Stimulated activated CD8-positive, alpha-beta memory T cell treated with anti-CD3 and anti-CD28 coated beads, Interleukin-2, amount 100 ng/mL, for 1 hour (primary cell): ENCODE measurements at places on chromosomes 16 and 17.
A peak's percentile ranks its signal among the peaks of the same experiment; 100 is the strongest.

DNA sequence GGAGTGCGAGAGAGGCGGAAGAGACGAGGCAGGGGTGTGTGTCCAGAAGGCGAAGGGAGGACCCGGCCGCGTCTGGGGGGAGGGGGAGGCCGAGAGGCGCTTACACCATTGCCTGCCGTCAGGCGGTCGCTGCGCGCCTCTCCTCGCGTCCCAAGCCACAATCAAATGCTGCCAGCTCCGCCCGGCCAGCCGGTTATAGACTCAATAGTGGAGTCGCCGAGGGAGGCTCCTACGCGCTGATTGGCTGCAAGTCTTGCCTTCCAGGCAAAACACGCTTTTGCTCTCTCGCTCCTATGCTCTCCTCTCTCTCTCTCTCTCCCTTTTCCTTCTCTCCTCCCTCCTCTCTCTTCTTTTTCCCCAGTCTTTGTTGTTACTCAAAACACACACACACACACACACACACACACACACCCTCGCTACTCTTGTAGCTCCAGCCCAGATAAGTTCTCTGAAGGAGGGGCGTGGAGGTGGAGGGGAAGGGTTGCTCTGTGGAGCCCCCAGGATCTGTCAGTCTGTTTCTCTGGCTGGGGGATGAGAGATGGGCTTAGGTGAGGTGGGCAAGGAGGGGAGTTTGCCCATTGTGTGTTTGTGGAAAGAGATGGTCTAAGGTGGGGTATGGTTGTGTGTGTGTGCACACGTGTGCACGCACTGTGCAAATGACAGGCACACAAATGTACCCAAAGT, at the start of gene DLX3:
TSS of gene DLX3 (minus strand) at position 170 of the 684 bp plus-strand sequence. CDS start 226 bp downstream, outside the sequence.
- DNase-seq, result no peak

DNA sequence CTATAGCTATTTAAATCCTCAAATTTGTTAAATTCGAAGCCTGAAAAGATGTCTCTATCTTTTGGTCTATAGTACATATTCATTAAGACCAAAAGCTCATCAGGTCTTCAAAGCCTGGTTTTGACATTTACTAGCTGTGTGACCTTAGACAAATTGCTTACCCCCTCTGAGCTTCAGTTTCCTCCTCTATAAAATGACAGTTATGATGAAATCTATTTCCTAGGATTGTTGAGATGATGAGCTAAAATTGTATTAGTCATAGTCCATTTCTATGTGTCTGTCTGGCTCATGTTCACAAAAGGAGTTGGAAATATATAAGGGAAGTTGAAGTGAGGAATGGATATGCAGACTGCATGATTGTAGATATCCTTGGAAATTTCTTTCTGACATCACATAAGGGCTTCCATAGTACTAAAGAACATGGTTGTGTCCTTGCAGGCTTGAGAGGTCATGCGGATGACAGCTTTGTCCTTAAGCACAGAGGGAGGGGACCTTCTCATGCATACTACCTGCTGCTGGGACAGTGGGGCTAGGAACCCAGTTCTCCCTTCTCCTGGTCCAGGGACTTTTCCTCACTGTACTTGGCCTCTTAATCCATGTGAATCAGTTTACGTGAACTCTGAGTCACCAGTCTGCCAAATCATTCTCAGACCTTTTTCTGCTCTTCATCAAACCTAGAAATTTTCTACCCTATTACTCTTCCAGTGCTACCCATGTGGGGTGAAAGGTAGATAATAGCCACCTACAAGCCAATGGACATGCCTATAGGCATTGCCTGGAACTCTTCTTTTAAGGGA, 487.5 kb upstream of the SALL1 start:
- no peak for DNase-seq

GRCh38 chr16:3884398-3884797, 3.9 kb upstream of the CREBBP start:
- DNase-seq, result no peak

DNA sequence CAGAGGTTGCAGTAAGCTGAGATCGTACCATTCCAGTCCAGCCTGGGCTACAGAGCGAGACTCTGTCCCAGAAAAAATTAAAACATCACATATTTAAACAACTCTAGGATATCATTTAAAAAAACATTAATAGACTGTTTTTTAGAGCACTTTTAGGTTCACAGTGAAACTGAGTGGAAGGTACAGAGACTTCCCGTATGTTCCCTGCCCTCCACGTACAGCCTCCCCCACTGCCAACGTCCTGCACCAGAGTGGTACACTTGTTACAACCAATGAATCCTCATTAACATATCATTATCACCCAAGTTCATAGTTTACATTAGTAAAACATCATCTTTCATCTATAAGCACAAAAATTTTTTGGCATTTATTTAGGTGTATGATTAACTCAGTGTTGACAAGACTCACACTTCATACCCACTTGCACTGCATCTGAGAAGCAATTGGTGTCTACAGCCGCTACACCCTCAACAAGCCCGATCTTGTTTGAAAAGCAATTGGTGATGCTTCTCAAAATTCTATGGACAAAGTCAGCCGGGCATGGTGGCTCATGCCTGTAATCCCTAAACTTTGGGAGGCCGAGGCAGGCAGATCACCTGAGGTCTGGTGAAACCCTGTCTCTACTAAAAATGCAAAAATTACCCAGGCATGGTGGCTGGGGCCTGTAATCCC, 39.9 kb upstream of the STH start:
- DNase-seq, result no peak

DNA sequence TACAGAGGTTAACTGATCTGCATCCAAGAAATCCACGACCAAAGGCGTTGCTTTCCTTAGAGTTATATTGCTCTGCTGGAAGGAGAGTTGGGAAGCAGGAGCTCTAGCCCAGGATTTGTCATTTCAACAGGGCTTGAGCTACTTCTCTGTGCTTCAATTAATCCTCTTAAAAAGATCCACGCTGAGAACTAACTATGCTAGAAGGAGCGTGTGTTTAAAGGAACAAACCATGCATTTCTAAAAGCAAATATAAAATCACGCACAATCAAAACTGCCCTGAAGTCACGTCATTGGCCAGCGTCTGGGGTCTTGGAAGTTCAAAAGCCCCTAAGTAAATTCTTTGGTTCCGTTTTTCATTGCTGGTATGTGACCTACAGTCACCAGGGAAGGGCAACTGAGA, 1.1 kb downstream of the ARL6IP1 start:
- no peak for DNase-seq

DNA sequence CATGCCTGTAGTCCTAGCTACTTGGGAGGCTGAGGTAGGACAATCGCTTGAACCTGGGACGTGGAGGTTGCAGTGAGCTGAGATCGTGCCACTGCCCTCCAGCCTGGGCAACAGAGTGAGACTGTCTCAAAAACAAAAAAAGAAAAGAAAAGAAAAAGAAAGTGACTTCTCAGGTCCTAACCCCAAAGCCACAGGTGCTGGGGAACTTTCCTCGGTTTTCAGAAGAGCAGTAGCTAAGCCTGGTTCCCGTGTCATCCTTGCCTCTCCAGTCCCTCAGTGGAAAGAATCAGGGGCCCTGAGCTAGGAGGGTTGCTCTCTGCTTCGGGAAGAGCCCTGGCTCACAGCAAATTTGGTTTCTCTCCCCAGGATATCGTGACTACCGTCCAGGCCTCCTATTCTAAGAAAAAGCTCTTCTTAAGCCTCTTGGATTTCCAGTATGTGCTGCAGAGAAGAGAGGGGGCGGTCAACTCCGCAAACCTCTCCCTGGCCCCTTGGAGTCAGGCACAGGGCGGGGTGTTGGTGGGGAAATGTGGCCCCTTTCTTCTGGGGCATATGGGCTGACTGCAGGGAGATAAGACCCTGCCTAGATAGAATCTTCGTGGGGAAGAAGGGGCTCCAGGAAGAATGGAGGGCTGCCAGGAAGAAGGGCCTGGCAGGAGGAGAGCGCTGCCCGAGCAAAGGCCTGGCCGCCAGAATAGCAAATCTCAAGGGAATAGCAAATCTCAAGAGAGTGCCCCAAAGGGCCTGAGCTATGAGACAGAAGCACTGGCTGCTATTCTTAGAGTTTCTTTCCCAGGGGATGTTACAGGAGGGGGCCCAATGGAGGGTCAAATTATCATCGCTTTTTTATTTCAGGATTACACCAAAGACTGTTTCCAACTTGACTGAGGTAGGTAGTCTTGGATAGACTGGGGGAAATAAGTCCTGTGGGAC, 8.3 kb upstream of the NLRC5 start:
- no peak for DNase-seq

- peak; percentile 28 for DNase-seq
Measured at GRCh38 chr16:31458073-31458843, 1.0 kb upstream of the ARMC5 start.

DNA sequence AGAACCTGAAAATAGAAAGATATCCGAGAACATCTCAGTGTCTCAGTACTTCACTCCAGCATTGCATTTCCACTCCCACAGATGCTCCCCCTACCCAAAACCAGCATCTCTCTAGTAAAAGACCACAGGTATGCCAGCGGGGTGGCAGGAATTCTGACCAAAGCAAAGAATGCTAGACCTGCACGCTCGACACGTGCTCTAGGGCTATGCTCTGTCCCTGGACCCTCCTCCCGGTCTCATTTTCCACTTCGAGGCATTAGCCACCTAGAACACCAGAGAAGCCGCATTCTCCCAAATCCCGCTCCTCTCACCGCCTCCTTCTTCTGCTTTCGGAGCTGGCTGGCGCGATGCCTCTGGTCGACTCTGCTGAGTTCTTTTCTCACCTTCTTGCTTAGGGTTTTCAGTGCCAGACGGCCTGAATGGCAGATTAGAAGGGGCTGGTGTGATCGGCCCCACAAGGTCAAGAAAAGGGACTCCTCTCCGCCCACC, 487 bp downstream of the TSR1 start:
- DNase-seq, result no peak

DNA sequence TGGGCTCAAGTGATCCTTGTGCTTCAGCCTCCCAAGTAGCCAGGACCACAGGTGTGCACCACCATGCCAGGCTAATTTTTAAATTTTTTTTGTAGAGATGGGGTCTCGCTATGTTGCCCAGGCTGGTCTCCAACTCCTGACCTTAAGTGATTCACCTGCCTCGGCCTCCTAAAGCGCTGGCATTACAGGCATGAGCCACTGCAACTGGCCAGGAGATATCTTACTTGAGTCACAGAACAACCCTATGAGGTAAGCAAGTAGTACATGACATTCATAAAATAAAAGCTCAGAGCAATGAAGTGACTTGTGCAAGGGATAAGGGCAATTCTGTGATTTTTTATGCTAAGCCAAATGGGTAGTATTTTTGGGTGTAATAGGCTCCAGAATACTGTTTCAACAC, 57.3 kb downstream of the CDC27 start:
- DNase-seq, result no peak

DNA sequence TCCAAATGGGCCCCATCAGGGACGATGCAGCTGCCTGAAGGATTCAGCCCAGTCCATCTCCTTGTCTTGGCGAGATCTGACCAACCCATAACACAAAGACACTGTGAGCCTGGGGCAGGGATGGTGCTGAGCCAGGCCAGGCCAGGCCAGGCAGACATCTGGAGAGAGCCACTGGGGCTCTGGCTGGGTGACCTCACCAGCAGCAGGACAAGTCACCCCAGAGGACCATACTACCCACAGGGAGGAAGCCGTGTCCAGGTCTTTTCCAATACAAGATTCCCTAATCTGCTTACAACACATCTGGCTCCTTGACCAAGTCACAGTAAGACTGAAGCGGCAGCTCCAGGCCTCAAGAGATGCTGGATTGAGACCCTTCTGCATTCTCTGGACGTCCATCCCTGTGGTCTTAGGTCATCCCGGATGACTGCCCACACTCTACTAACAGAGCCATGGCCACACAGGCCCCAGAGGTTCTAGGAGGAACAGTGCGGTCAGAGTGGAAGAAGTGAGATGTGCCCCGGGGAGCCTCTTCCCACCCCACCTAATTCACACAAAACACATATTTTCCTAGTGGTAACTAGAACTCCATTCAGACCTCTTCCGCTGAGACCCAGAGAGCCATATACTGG, 81.8 kb upstream of the RCVRN start:
- DNase-seq, result no peak

DNA sequence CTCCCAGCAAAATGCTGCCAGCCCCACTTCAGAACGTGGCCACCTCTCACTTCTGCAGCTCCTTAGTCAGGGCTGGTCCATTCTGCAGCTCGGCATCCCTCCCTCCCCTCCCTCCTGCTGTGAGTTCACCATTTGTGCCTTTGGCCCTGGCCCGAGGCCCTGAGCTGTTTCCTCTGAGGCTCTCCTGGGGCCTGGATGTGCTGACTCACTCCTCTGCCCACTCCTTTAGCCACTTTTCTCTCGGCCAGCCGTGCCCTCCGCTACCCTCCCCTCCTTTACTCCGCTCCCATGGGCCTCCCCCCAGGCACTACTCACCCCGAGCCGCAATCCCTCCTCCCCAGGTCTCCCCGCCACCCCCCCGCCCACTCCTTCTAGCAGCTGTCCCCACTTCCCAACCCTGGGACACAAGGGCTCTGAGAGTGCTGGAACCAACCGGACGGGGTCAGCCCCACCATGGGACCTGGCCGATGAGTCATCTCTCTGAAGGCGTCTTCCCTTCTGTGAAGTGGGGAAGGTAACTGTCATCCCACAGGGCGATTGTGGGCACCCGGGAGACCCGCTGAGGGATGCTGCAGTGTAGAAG, 11.5 kb downstream of the KCNG4 start:
- DNase-seq, result no peak

- no peak for DNase-seq
Measured at GRCh38 chr17:2177235-2177811, 122.4 kb downstream of the HIC1 start.

- no peak for DNase-seq
Measured at GRCh38 chr16:74743668-74744299, 30.8 kb downstream of the FA2H start.

- DNase-seq, result no peak
Measured at GRCh38 chr17:39144416-39144840, 7.0 kb downstream of the PLXDC1 start.

GRCh38 chr17:63293323-63294075, 152.6 kb downstream of the CYB561 start:
- no peak for DNase-seq

GRCh38 chr17:55162556-55162946, 102.2 kb upstream of the HLF start:
- no peak for DNase-seq

GRCh38 chr17:14306596-14306995, 5.7 kb downstream of the HS3ST3B1 start:
- no peak for DNase-seq

- DNase-seq, result no peak
Measured at GRCh38 chr17:79341222-79341780, 266.7 kb downstream of the ENGASE start.

- no peak for DNase-seq
Measured at GRCh38 chr16:14364386-14365199, 265.5 kb downstream of the PARN start.

GRCh38 chr17:43360376-43360738, 38.4 kb upstream of the ARL4D start:
- DNase-seq, result peak; percentile 57

DNA sequence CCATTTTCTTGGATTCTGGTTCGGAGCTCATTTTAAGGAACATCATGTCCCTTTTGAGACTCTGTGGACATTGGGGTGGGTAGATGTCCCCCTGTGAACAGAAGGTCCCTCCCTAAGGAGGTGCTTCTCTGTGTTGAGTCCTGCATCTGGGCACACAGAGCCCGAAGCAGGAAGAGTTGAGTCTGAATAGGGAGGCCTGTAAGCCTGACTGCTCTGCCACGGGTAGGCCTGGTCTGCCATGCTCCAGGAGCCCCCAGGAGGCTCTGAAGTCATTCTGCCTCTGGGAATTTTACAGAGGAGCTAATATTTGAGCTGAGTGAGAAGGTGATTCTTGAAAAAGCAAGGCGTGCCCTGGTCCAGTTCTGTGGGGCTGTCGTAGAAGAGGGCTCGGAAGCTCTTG, 50.6 kb downstream of the TENT4B start:
- no peak for DNase-seq

GRCh38 chr17:35163886-35164285, 16.3 kb downstream of the UNC45B start:
- no peak for DNase-seq
